ENCODE measurements at places on chromosomes 2 and 18.

GRCh38 chr2:191006997-191007783, 6.8 kb downstream of the STAT1 start:
- no peak for DNase-seq

DNA sequence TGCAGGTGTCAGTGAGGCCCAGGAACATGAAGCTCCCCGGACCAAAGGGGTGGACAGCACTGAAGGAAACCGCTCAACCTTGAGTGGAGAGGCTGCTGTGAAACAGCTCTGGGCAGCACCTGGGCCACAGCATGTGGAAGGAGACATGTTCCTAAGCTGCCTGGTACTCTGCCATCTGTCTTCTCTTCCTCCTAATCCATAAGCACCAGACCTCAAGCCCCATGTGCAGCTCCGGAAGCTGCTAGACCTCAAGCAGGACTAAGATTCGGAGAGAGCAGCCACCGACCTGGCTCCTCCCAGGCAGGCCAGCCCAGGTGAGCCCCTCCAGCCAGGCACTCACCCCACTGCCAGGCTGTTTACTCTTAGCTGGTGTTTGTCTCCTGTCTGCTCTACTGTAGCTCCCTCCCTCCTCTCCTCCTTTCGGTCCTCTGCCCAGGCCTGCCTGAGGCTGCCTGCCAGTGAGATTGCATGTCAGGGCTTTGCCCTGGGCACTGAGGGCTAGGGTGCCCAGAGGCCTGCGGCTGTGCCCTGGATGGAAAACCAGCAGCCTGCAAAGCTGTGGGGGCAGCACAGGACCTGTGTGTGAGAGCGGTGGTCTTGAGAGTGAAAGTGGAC, 53.7 kb downstream of the BCL11A start:
- DNase-seq = no peak

DNA sequence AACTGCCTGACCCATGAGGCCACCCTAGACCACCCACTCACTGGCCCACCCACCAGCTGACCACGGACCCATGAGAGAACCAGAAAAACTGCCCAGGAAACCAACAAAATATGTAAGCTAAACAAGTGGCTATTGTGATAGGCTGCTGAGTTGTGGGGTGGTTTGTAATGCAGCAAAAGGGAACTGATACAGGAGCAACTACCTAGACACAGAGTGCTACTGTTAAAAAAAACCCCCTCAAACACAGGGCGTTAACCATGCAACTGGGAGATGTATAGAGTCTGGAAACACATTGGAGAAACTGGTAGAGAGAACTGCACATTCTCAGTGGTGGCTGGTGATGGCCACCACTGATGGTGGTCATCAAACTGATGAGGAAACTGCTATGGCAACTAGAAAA, 206.3 kb upstream of the GYPC start:
- DNase-seq = no peak

GRCh38 chr2:127909019-127909418, 23.3 kb upstream of the AMMECR1L start:
- DNase-seq = no peak

DNA sequence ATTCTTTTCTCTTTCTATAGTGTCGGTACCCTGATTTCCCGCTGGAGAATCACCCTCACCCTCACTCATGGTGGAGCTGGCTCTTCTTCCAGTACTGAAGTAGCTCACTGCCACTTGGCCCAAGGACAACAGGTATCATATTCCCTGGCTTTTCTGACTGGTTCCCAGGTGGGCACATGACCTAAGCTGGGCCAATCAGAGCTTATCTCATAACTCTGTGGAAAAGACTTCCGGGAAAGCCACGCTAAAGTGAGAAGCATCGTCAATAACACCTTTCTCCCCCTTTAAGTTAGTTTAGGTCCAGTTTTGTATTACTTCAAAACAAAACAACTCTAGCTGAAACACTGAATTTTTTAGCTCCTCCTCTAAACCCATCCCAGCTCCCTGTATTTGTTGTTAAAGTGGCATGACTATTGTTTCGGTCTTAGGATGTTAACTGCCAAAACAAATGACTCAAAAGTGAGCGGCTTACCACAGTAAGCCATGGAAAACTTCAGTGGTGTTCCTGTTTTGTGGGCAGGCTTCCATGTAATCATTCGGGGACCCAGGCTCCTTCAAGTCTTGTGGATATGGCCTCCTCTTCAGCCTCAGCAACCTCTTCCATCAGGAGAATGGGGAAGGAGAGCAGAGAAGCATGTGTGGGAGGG, 137.4 kb upstream of the DLX2 start:
- DNase-seq = no peak

- no peak for DNase-seq
Measured at GRCh38 chr2:135786823-135787222, 45.2 kb downstream of the UBXN4 start.
